Neural progenitor cell (in vitro differentiated cells): ENCODE measurements at places on chromosomes 16 and 17.

DNA sequence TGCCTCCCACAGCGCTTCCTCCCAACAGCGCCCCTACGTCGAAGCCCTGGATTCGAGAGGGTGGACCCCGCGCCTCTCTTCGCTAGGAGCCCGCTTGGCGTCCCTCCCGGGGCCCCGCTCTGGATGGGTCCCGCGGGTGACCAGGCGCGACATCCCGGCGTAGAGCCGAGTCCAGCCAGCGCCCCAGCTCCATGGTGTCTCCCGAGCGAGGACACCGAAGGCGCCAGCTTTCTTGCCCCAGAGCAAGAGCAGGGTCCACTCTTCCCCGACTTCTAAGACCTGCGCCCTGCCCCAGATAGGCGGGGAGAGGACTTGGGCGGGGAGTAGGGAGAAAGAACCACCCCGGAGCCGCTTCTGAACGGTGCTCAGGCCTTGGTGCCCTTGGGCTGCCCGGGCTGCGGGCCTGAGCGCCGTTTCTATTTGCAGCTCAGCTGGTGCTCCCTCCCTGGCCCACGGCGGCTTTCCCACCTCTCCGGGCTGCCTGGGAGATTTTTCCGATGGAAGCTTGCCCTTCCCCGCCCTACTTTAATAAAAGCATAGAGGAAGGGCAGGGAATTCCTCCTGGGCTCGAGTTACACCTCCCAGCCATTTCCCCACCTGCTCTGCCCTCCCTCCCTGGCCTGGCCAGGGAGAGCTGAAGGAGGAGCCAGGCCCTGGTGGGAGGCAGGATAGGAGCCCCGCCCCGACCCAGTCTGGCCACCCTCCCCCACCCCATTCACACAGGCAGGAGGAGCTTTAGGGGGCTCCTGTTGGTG lies 1.8 kb downstream of the MMP15 start:
- peaks cover 23% of the 10 kb centered on the region for H3K27me3 ChIP-seq
- peaks cover 33% of the 10 kb centered on the region for H3K4me1 ChIP-seq
- H3K4me3 ChIP-seq, result peak overlapping the region; percentile 97
- no peaks in the 10 kb centered on the region for H3K36me3 ChIP-seq
- DNase-seq, result peak; percentile 87

GRCh38 chr16:549544-550263 lies 10.5 kb upstream of the PRR35 start:
- no peak overlapping the region for H3K27ac ChIP-seq
- peak; percentile 33 for DNase-seq
- H3K27me3 ChIP-seq, result no peaks in the 10 kb centered on the region
- no peak overlapping the region for H3K4me3 ChIP-seq
- no peaks in the 10 kb centered on the region for H3K4me1 ChIP-seq

DNA sequence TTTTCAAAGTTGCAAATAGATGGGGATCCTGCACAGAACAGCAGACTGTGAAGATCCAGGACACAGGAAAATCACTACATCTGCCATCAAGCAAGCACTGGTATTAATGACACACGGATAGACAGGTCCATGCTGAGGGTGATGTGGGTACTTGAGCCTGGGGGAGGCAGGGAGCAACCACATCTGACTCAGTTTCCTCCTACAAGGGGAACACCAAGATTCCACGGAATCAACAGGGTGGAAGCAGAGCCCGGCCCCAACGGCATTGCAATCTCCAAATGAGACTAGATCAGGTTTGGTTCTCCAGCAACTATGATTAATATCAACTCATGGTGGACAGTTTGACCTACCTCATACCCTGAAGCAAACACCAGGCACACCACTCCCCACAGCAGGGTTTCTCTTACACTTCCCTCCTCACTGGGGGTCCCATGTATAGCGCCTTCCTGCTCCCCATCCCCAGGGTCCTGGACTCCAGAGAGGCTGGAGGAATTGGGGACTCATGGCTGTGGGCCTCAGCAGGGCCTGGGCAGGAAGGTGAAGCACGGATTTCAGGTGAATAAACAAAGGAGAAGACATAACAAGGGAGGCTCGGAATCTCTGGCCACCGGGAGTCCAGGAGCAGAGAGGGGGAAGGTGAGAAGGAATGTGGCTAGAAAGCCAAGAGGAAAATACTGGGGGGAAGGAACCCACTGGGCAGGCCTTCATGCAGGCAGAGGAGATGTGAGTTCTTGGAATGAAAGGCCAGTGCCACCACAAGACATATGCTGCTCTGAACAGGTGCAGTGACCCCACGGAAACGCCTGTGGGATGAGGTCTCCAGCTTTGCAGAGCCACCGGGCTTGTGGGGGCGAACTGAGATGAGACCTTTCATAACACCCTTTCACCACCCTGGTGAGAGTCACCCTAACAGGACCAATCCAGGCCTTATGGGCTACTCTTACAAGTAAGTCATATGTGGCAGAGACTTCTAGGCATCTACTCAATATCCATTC lies 29.5 kb upstream of the PIK3R6 start:
- H3K27me3 ChIP-seq, result no peaks in the 10 kb centered on the region
- H3K4me1 ChIP-seq, result peaks cover 13% of the 10 kb centered on the region
- no peak overlapping the region for H3K4me3 ChIP-seq
- DNase-seq, result no peak
- no peak overlapping the region for H3K27ac ChIP-seq
- H3K36me3 ChIP-seq, result no peaks in the 10 kb centered on the region

DNA sequence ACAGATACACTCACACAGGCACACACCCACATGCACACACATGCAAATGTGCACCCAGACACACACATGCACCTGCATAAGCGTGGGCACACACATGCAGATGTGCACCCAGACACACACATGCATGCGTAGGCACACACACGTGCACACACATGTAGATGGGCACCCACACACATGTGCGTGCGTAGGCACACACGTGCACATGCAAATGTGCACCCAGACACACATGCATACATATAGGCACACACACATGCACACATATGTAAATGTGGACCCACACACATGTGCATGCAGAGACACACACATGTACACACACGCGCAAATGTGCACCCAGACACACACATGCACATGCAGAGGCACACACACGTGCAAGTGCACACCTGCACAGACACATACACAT lies 60.3 kb downstream of the MRM1 start:
- peaks cover 4% of the 10 kb centered on the region for H3K4me1 ChIP-seq
- no peak overlapping the region for H3K4me3 ChIP-seq
- H3K27me3 ChIP-seq, result peaks cover 20% of the 10 kb centered on the region
- no peak for DNase-seq
- no peak overlapping the region for H3K27ac ChIP-seq

DNA sequence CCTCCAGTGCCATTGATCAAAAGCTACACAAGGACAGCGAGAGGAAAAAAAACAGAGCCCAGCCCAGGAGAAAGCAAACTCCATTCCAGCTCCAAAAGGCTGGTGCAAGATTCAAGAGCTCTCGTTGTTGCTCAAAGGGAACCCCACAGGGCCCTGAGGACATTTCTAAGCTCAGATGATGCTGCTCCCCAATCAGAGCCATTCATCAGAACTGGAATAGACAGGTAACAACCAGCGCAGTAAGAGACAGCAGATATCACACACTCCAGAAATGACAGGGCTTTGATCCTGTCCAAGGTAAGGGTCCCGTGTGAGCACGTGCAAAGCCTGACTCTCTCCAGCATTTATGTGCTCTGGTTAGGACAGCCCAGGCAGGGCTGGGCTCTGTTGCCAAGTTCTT lies 20.1 kb downstream of the PMP22 start:
- no peak for DNase-seq
- H3K4me1 ChIP-seq, result no peaks in the 10 kb centered on the region
- H3K4me3 ChIP-seq, result no peak overlapping the region
- H3K27me3 ChIP-seq, result no peaks in the 10 kb centered on the region

DNA sequence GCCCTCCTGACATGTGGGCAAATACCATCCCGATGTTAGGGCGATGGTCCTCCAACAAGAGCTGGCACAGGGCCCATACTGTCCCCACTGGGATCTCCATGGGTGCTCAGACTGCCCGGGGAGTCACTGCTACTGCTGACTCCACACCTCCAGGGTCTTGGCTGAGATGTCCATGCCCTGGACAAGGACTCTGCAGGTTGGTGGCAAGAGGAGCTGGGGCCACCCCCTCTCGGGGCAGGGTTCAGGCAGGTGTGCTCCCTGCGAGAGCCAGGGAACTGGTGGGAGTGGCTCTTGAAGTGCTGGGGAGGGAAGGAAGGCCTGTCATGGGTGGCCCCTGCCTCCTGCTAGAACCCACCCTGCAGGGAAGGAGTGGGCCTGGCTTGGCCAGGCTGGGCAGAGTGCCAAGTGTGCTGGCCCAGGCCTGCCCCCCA lies 6.4 kb downstream of the CASKIN2 start:
- no peak overlapping the region for H3K27ac ChIP-seq
- H3K36me3 ChIP-seq, result no peaks in the 10 kb centered on the region
- H3K4me3 ChIP-seq, result no peak overlapping the region
- DNase-seq, result no peak
- no peaks in the 10 kb centered on the region for H3K27me3 ChIP-seq

GRCh38 chr16:66240631-66241395 lies 125.7 kb upstream of the CDH5 start:
- no peaks in the 10 kb centered on the region for H3K36me3 ChIP-seq
- no peaks in the 10 kb centered on the region for H3K27me3 ChIP-seq
- H3K4me3 ChIP-seq, result no peak overlapping the region
- no peaks in the 10 kb centered on the region for H3K4me1 ChIP-seq
- no peak overlapping the region for H3K27ac ChIP-seq

DNA sequence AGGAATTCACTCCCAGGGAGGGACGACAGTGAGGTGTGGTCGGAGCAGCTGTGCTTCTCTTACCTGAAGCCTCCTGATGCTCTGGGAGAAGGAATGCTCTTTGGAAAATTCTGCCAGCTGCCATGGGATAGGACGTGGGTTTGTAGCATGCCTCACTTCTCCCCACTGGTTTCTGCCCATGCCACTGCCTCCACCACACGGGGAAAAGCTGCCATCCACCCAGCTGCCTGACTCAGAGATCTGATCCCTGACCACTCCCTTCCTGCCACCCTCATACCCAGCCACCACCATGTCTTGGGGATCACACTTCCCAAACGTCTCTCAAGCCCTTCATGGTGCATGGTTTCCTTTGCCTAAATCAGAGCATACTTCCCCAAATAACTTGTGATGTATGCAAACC lies 80.0 kb downstream of the CPPED1 start:
- DNase-seq, result no peak
- no peaks in the 10 kb centered on the region for H3K27me3 ChIP-seq
- no peak overlapping the region for H3K4me3 ChIP-seq
- no peaks in the 10 kb centered on the region for H3K36me3 ChIP-seq
- H3K4me1 ChIP-seq, result peaks cover 14% of the 10 kb centered on the region
- no peak overlapping the region for H3K27ac ChIP-seq

GRCh38 chr17:33832262-33832661 lies 422.8 kb upstream of the CCL2 start:
- no peak overlapping the region for H3K27ac ChIP-seq
- no peaks in the 10 kb centered on the region for H3K4me1 ChIP-seq
- no peaks in the 10 kb centered on the region for H3K27me3 ChIP-seq

GRCh38 chr16:84563786-84564420 lies 54.0 kb downstream of the COTL1 start:
- no peaks in the 10 kb centered on the region for H3K27me3 ChIP-seq
- peaks cover 22% of the 10 kb centered on the region for H3K4me1 ChIP-seq
- no peak for DNase-seq
- no peak overlapping the region for H3K4me3 ChIP-seq

- DNase-seq, result no peak
- H3K4me1 ChIP-seq, result peaks cover 18% of the 10 kb centered on the region
- H3K4me3 ChIP-seq, result no peak overlapping the region
Measured at GRCh38 chr16:89425523-89425922, 64.8 kb downstream of the ANKRD11 start.

DNA sequence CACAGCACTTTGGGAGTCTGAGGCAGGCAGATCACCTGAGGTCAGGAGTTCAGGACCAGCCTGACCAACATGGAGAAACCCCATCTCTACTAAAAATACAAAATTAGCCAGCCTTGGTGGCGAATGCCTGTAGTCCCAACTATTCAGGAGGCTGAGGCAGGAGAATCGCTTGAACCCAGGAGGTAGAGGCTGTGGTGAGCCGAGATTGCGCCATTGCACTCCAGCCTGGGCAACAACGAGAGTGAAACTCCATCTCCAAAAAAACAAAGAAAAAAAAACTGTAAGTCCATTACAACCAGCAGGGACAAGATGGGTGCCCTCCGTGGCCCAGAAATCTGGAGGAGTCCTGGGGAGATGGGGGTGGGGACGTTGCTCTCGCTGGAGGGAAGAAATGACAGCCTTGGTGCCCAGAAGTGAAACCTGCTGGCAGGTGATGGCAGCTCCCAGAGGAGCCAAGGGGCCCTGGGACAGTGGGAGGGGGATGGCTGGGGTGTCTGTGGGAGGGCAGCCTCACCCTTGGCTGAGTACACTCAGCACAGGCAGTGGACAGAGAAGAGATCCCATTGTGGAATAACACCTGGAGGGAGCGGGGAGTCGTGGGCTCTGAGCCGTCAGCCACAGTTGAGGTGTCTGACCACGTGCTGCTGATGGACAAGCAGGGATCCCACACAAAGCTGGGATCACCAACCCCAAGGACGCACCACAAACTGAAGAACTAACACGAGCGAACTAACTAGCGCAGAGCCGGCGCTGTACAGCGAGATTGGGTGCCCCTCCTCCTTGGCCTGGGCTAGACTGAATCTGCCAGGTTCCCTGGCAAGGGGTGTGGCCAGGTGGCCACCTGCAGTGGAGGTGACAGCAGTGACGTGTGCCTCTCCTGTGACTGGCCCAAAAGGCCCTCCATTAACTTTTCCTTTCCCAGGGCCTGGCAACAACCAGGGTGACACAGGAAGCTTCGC lies 46.9 kb upstream of the BAHCC1 start:
- H3K27ac ChIP-seq, result no peak overlapping the region
- H3K4me3 ChIP-seq, result no peak overlapping the region

GRCh38 chr17:48486557-48486956 lies 44.3 kb downstream of the HOXB1 start:
- H3K4me1 ChIP-seq, result peaks cover 13% of the 10 kb centered on the region
- H3K36me3 ChIP-seq, result no peaks in the 10 kb centered on the region
- peak; percentile 16 for DNase-seq
- H3K4me3 ChIP-seq, result no peak overlapping the region
- H3K27ac ChIP-seq, result no peak overlapping the region

DNA sequence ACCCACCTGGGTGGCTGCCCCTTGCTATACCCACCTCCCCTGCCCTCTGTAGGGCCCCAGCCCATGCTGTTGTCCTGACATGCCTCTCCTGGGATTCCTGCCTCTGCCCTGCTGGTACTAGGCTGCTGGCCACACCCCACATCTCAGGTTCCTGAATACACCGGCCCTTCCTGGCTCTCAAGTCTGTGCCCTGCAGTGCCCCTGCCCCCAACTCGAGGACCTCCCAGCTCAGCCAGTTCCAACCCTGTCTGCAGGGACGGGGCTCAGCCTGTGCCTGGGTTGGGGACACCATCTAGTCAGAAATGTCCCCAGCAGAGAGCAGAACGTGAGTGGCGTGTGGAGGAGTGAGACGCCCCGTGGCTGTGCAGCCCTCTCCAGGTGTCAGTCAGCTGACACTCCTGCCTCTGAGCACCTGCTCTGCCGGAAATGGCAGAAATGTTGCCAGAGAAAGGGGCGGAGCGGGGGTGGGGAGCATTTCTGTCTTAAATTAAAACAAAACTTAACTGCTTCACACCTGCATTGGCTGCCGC lies 28.7 kb downstream of the ACSF3 start:
- H3K4me1 ChIP-seq, result no peaks in the 10 kb centered on the region
- DNase-seq, result no peak
- H3K27ac ChIP-seq, result no peak overlapping the region
- H3K27me3 ChIP-seq, result no peaks in the 10 kb centered on the region

- no peak for DNase-seq
- H3K27me3 ChIP-seq, result no peaks in the 10 kb centered on the region
- H3K27ac ChIP-seq, result no peak overlapping the region
- no peaks in the 10 kb centered on the region for H3K36me3 ChIP-seq
Measured at GRCh38 chr17:14760212-14760611, 459.3 kb downstream of the HS3ST3B1 start.

GRCh38 chr17:9905078-9905415 lies at the start of gene RCVRN:
TSS of gene RCVRN (minus strand) at chr17:9905271. CDS start at chr17:9905180, 91 bp downstream.
- no peaks in the 10 kb centered on the region for H3K27me3 ChIP-seq
- H3K36me3 ChIP-seq, result no peaks in the 10 kb centered on the region
- H3K4me3 ChIP-seq, result no peak within 1 kb of the TSS
- DNase-seq, result no peak
- no peak within 1 kb of the TSS for H3K27ac ChIP-seq
